ENCODE measurements at places on chromosomes 16 and 17. TPM values are rescaled to one million over a fixed set of nuclear protein-coding genes. Genes with fewer than 3 reads are reported as not detected.
A peak's percentile ranks its signal among the peaks of the same experiment; 100 is the strongest.

GRCh38 chr16:57608462-57609113 is 19.8 kb upstream of the ADGRG1 start:
- no peak for DNase-seq

OSGIN1 gene
- 6.0 TPM for total RNA-seq

CNTROB gene
- total RNA-seq: 4.6 TPM

DNA sequence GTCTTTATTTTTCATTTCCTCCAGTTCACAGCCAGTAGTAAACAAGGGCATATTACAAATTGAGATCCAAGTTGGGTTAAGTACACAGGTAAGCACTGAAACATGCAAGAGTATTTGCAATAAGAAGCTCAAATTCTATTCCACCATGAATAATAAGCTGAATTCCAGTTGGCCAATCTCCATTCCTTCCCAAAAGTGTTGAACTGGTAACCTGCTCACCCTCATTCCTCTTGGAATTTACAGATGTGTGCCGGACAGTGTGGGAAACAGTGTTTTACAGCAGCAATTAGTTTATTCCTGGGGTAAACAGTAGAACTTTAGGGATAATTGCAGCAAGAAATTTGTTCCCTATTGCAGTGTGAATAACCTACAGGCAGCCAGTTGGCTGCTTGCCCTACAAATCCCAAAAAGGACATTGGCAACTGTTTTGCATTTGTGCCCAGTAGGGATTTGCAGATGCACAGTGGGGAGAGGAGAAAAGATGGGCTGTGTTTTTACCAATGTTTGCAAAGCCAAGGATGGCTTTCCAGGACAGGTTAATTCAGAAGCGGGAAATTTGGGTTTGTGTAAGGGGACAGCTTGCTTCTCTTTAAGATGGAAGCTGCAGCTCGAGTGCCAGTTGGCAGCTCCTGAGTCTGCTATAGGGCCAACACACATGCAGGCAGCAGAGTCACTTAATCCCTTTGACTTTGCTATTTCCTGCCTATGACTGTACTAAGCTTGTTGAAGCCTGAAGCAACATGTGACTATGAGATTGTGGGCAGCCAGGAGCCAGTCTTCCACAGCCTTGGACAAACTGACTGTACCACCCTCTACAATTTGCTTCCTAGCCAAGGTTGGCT is 318.9 kb downstream of the MAP2K6 start:
- DNase-seq: no peak

GRCh38 chr17:41511716-41512115 is 6.3 kb upstream of the KRT13 start:
- no peak for DNase-seq

- peak; percentile 82 for DNase-seq
These were observed 186.6 kb downstream of the C16orf78 start for GRCh38 chr16:49560004-49560830.

GRCh38 chr17:65518256-65518655 is 43.2 kb downstream of the AXIN2 start:
- no peak for DNase-seq

DNA sequence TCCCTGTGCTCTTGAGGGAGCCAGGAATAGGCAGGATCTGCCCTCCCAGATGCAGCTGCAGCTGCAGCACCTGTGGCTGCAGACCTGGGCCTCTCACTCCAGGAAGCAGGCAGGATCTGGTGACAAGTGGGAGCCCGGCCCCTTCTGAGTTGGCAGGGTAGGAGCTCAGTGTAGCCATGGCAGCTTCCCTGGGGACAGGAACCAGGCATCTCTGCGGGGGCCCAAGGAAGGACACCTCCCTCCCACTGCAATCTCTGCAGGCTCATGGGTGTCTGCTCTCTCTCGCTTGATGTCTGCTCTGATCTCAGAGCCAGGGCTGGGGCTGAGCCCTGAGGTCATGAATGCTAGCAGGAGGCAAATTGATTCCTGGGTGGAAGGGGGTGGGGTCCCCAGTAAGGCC is 592.5 kb upstream of the CA10 start:
- DNase-seq: no peak

CRYM gene
- 91.1 TPM for total RNA-seq

EPOP gene
- total RNA-seq: 3.1 TPM

DNA sequence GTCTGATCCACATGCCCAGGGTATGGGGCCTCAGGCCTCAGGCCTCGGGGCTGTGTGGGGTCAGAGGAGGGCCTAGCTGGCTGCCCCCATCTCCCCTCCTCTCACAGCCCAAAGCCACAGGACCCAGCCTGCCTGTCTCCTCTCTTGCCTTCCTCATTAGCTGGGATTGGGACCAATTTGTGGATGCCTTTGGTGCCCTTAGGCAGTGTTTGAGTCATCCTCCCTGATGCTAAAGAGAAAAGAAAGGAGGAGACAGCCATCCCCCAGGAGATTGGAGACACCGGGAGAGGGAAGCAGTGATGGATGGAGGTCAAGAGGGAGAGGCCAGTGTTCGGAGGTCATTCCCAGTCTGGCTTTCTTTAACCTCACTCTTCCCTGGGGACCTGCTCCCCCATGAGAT is 23.3 kb upstream of the NOG start:
- no peak for DNase-seq

WRAP53 gene
- 6.1 TPM for total RNA-seq

GRCh38 chr17:81621494-81622130 is 15.3 kb downstream of the NPLOC4 start:
- no peak for DNase-seq

- peak; percentile 71 for DNase-seq
These were observed 122.2 kb downstream of the CCDC182 start for GRCh38 chr17:57622683-57623433.

DNA sequence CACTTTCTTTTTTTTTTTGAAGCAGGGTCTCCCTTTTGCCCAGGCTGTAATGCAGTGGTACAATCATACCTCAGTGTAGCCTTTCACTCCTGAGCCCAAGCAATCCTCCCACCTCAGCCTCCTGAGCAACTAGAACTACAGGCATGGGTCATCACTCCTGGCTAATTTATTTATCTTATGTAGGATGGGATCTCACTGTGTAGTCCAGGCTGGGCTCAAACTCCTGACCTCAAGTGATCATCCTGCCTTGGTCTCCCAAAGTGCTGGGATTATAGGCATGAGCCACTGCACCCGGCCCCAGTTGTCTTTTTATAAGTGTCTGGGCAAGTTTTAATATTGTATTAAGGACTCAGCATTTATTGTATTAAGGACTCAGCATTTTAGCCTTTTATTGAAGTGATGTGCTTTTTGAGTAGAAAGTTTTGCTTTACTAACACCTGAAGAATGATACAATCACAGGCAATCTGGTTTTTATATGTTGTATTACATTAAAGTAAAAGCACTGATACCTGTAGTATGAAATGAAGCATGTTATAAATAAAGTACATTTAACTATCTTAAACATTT is 22.9 kb downstream of the VMP1 start:
- no peak for DNase-seq

SOX8 gene
- 1.0 TPM for total RNA-seq

- DNase-seq: peak; percentile 63
These were observed 146.3 kb upstream of the TBX2 start for GRCh38 chr17:61253362-61253761.

- no peak for DNase-seq
These were observed 16.1 kb downstream of the TIMM22 start for GRCh38 chr17:1012823-1013728.

- DNase-seq: no peak
These were observed 193.3 kb downstream of the CEP112 start for GRCh38 chr17:65998675-65999074.

MPO gene
- 0.12 TPM for total RNA-seq

DNA sequence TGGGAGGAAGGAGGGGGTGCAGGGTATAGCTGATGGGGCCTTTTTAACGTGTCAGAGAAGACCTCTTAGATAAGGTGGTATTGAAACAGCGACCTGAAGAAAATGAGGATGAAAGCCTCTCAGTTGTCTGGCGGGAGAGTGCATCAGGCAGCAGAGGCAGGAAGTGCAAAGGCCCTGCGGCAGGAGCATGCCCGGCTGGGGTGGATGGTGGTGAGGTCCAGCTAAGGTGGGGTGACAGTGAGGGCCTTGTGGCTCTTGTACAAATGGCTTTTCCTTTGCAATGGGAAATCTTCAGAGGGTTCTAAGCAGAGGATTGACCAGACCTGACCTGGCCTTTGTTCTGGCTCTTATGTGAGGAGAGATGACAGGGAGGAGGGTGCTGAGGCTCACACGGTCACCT is 11.4 kb downstream of the MMP15 start:
- DNase-seq: no peak

MRPL38 gene
- 27.2 TPM for total RNA-seq
